ENCODE measurements at places on chromosomes 4 and X.

DNA sequence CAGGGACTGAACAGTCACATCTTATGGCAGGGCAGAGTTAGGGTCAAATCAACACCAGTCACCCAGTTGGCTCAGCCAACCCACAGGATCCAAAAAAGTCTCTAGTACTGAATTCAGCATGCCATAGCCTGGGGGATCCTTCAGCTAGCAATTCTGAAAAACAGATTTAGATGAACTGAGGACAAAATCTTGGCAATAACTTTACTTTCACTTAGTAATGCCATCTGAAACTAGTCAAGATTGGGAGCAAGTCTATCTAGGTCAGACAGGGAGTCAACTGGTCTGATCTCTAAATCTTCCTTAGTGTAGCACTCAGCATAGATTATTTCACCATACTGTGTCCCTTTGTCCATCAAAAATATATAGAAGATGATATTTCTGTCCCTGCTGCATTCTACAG, 76.0 kb downstream of the HHIP start:
- H3K27ac ChIP-seq, result no peak overlapping the region
- peaks cover 5% of the 10 kb centered on the region for H3K27me3 ChIP-seq
- no peaks in the 10 kb centered on the region for H3K4me1 ChIP-seq

DNA sequence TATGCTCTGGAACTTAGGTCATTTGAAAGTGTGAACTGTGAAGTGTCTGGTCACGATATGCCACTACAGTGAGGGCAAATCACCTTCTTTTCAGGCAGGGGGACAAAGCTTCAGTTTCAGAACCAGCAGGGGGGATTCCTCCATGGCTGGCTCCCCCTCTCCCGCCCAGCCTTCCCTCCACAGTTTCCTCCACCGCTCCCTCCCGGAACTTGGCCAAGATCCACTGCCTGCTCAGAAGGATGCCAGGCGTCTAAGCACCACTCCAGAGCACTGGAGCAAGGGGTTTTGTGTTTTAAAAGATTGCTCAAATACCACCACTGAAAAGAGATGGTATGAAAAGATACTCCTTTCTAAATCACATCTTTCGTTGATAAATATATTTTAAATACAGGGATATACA, 126.9 kb downstream of the ELOVL6 start:
- no peaks in the 10 kb centered on the region for H3K27me3 ChIP-seq
- no peak overlapping the region for H3K4me3 ChIP-seq
- no peaks in the 10 kb centered on the region for H3K36me3 ChIP-seq
- no peak for DNase-seq
- H3K27ac ChIP-seq, result no peak overlapping the region

DNA sequence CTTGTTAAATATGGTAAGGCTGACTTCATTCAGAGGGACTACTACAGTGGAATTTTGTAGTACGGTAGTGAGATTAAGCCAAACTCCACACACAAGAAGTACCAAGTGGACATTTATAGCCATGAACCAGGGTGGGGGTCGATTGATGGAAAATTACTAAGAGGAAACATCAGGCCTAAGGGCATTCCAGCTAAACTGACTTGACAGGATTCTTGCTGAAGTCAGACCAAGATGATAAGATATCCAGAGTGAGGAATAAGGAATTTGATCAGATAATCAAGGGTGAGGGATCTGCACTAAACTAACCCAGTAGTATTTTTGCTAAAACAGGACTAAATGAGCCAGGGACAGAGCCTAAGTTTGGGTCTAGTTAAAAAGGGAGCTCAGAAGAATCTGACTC, 597.5 kb downstream of the RPA4 start:
- no peak overlapping the region for H3K4me3 ChIP-seq
- DNase-seq, result no peak
- H3K36me3 ChIP-seq, result no peaks in the 10 kb centered on the region
- no peaks in the 10 kb centered on the region for H3K4me1 ChIP-seq
- no peak overlapping the region for H3K27ac ChIP-seq

DNA sequence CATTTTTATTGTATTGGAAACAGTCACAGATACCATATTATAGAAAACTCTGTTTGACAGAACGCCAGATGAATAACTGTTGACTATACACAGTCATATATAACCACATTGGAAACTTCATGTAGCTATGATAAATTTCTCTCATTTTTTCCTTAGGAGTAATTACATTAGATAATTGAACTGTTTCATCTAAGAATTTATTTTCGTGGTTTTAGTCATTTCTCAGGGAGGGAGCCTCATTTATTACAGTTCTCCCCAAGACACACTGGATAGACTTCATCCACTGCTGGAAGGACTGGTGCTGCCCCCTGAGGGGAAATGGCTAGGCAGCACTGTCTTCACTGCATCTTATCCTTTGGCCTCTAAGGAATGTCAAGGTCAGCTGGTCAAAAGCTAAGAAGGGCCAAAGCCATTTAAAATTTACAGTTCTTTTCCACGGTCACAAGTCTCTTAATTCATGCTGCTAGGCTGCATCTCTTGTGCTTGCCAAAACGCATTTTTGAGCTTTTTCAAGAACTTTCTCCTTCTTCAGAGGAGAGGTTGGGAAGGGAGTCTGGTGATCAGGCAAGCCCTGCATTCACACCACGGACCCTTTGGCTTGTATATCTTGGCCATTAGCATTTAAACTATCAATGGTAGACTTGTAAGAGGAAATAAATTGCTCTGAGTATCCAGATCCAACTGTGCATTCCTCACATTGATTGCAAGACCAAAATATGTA, 145.1 kb downstream of the CBR4 start:
- H3K27me3 ChIP-seq, result peaks cover 35% of the 10 kb centered on the region
- H3K36me3 ChIP-seq, result peaks cover 4% of the 10 kb centered on the region
- no peak overlapping the region for H3K27ac ChIP-seq
- no peaks in the 10 kb centered on the region for H3K4me1 ChIP-seq
- no peak for DNase-seq
- no peak overlapping the region for H3K4me3 ChIP-seq

- H3K4me1 ChIP-seq, result peaks cover 5% of the 10 kb centered on the region
- H3K4me3 ChIP-seq, result no peak overlapping the region
- H3K36me3 ChIP-seq, result no peaks in the 10 kb centered on the region
- no peak for DNase-seq
- peaks cover 13% of the 10 kb centered on the region for H3K27me3 ChIP-seq
Measured at GRCh38 chr4:149279776-149280175, 535.9 kb downstream of the IQCM start.

DNA sequence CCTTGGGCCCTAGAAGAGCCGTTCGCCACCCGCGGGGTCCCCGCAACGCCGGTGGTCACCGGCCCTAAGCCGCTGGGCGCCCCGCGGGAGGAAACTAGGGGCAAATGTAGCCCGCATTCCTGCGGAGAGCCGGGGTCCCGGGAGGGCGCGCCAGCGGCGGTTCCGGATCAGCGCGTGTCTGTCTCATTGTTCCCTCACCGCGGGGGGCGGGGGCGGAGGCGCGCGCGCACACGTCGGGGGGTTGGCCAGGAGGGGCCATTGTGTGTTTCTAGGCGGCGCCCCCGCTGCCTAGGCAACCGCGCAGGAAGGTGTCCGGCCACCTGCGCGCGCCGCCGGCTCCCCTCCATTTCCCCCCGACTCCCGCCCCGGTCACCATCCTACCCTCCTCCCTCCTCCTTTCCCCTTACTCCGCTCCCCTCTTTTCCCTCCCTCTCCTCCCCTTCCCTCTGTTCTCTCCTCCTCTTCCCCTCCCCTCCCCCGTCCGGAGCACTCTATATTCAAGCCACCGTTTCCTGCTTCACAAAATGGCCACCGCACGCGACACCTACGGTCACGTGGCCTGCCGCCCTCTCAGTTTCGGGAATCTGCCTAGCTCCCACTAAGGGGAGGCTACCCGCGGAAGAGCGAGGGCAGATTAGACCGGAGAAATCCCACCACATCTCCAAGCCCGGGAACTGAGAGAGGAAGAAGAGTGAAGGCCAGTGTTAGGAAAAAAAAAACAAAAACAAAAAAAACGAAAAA, 789 bp upstream of the DDX3X start:
- H3K4me1 ChIP-seq, result peaks cover 24% of the 10 kb centered on the region
- H3K4me3 ChIP-seq, result peak overlapping the region; percentile 97
- peak overlapping the region; percentile 100 for H3K27ac ChIP-seq
- no peaks in the 10 kb centered on the region for H3K27me3 ChIP-seq
- DNase-seq, result peak; percentile 79
- peaks cover 4% of the 10 kb centered on the region for H3K36me3 ChIP-seq

Data from T-helper 17 cell (primary cell).